ENCODE measurements at places on chromosomes 5 and 9.

- peak; percentile 80 for DNase-seq
Observed at GRCh38 chr9:16119261-16120230, 566.7 kb downstream of the CCDC171 start.

DNA sequence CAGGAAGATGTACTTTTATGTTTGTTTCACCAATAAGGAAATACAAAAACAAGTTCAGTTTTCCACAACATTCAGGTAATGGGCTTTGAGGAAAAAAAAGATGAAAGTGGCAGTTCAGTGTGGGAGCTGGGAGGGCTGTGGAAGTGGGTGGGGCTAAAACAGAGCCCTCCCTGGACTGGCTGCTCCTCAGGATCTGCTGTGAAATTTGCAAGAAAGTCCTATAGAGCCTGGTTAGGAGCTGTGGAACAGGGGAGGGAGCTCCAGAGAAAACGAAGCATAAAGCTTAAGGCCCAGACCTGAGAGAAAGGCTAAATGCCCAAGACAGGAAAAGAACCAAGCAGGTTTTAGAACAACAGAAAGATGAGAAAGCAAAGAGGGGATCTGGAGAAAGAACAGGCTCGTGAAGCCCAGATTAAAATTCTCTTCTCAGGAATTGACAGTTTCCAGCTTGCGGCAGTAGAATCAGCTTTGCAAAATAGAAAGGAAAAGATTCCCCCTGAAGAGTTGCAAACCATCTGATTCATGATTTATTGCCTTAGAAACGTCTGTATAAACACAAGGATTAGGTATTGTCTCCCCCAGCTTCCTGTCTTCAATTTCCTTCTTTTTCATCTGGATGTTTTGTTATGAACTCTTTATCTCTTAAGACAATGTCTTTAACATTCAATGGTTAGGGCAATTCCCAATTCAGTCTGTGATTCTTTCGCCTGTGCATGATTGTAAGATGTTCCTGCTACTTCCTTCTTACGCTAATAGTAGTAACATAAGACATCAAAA is 26.3 kb upstream of the CRHBP start:
- DNase-seq: no peak

- DNase-seq: no peak
Observed at GRCh38 chr5:137615171-137615775, 116.1 kb upstream of the SPOCK1 start.

DNA sequence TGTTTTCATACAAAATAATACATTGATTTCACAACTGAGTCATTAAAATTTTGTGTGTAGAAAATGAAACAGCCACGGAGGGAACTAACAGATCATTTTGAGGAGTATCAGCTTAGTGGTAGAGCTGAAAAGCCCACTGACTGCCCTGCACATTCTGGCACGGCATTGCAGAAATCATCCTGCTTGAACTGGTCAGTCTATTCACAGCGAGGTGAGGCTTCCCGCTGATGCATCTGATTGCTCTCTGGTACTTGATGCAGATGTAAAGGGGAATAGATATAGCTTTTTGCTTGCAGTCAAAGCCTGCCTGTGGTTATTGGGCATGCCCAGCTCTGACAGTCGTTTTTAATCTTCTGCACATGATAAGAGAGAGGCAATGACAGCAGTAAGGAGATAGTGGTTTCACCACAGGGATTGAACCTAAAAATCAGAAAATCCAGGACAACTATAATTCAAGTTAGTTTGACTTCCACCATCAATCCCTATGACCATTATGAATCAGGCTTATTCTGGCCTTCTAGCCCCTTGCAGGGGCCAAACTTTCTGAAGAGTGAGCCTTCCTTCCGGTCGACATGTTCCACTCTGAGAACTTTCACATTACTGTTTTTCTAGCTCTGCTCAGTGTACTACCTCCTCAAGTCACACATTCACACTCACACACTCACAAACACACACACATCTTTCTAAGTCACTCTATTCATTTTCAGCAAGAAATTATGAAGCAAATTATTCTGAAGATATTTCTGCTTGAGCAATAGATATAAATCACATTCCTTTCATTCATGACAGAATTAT is 782.8 kb upstream of the NUDT12 start:
- DNase-seq: no peak

- no peak for DNase-seq
Observed at GRCh38 chr5:179497636-179498340, 52.6 kb upstream of the RUFY1 start.

- DNase-seq: no peak
Observed at GRCh38 chr9:134988706-134989105, 71.0 kb upstream of the FCN1 start.

GRCh38 chr5:83222906-83223305 is 145.6 kb downstream of the XRCC4 start:
- no peak for DNase-seq

GRCh38 chr9:87783180-87783579 is 57.3 kb downstream of the CTSL start:
- no peak for DNase-seq

DNA sequence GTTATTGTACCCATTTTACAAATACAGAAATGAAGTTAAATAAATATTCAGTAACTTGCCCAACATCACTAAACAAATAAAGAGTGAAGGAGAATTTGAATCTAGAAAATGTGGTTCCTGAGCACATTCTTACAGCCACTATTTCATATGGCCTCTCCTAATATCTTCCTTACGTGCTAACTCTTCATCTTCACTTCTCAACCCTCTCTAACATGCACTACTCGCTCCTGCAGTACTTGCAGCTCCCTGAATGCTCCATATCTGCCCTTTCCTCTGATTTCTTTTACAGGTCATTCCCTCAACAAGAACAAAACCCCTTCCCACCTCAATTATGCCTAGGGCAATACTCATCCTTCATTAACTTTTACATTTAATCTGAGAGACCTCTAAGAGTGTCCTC is 711.5 kb downstream of the CETN3 start:
- no peak for DNase-seq

GRCh38 chr5:139181835-139182452 is 16.2 kb downstream of the SIL1 start:
- no peak for DNase-seq

DNA sequence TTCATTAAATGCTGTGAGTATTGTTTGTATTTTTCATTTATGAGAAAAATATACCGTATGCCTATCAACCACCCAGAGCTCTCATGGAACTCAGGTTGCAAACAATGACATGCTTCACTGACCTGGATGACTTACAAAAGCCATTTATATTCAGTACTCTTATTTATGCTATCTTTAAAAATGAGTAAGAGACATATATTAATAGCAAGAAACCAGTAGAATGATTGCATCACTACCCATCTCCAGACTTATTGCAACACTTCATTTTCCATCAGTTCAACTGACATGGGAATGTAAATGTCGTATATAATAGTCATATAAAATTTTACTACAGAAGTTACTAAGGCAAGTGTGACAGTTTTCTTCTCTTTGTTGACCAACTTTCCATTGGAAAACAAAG is 69.1 kb downstream of the OTP start:
- no peak for DNase-seq

DNA sequence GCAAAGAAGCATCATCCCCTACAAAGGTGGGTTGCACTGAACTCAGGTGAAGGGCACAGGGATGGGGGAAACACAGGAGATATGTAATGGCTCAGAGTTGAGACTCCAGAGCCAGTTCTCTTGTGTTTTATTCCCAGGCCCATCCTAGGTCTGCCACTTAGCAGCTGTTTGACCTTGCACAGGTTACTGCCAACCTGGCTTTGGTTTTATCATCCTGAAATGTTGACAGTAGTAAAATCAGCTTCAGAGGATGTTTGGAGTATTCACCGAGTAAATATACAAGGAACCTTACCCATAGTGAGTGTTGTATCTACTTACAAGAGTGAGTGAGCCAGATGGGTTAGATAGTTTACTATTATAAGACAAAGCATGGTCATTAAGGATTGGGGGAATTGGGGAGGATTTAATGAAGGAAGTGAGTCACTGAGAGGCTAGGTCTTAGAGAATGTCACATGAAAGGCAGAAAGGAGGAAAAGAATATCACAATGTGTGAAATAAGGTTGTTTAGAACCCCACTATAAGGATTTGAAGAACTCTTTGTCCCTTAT is 141.3 kb downstream of the MAN2A1 start:
- no peak for DNase-seq

- DNase-seq: no peak
Observed at GRCh38 chr9:137373611-137373980, 49.4 kb downstream of the EXD3 start.

DNA sequence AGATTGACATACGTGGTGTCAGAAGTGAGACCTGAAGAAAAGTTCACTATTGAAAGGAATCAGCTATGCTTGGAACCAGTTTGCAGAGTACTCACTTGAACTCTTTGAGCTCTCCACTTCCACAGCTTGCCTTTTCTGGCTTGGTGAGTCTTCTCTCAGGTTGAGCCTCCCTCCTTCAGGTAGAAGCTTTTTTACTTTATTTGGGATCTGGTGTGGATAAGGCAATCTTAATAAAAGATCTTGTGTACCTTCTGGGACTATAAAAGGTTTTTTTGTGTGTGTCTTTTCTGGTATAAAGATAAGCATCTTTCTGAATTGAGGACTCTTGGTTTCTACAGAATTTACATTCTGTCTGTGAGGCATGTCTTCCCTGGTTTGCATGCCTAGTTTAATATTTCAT is 5.4 kb upstream of the CPLANE1 start:
- no peak for DNase-seq

GRCh38 chr9:81609782-81610739 is 79.3 kb downstream of the TLE1 start:
- no peak for DNase-seq

- no peak for DNase-seq
Observed at GRCh38 chr9:128051932-128052709, 15.0 kb downstream of the NAIF1 start.

GRCh38 chr5:150224483-150225027 is 34.7 kb downstream of the SLC6A7 start:
- no peak for DNase-seq

DNA sequence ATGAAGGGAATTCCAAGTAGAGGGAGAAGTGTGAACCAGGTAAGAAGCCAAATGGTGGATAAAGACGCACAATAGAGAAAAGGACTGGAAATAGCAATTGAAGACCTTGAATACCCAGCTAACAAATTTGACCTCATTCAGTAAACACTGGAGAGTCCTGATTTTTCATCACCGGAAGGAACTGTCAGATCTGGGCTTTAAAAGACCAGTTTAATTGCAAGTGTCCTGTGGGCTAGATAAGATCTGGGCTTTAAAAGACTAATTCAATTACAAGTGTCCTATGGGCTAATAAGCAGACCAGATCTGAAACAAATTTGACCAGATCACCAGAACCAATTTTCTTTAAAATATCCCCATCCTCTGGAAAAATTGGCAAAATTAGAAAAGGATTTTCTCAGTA is 380.0 kb downstream of the ACTL7B start:
- no peak for DNase-seq

- no peak for DNase-seq
Observed at GRCh38 chr5:61624553-61625136, 292.6 kb downstream of the ZSWIM6 start.

- DNase-seq: no peak
Observed at GRCh38 chr9:109320331-109320741, 523 bp downstream of the EPB41L4B start.

GRCh38 chr9:18149471-18150011 is 324.4 kb upstream of the ADAMTSL1 start:
- DNase-seq: no peak

DNA sequence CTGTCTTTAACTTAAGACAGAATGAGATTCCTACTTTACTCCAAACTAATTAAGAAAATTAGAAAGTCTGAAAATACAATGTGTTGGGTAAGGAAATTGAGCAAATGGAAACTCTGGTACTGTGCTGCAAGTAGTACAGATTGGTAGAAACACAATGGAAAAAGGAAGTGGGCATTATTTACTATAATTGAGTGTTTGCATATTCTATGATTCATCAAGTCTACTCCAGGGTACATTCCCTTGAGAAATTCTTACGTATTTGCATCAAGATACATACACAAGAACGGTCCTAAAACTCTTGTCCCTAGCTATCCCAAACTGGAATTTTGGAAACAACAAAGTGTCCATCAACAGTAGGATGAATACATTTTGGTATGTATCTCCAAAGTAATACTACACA is 123.5 kb upstream of the TARS1 start:
- DNase-seq: no peak

GRCh38 chr5:36298552-36298951 is 3.1 kb downstream of the RANBP3L start:
- DNase-seq: no peak

GRCh38 chr9:127035948-127036347 is 86.5 kb downstream of the ANGPTL2 start:
- no peak for DNase-seq

DNA sequence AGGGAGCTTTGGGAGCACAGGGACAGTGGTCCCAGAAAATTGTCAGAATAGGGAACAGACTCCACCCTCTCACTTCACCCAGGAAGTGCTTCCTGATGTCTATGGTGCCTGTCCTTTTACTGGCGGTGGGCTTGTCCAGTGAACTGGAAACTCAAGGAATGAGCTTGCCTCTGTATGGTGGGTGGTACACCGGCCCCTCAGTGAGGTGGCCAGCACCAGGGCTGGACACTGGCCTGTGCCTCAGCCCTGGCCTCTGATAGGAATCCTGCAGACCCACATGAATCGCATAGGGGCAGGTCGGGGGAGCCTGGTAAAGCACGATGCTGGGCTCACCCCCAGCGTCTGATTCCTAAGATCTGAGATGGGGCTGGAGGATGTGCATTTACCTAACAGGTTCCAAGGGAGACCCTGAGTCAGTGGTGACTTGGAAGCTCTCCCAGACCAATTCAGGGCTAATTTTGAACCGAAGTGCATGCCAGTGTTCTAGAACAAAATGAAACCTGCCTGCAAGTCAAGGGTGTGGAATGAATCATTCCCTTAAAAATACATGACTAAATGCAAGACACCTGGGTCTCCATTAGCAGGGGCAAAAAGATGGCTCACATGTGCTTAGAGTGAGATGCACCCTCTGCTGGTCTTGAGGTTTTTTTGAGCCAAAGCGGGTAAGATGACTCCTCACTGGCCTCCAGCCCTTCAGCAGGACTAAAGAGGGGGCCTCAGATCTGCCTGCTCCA is 178.3 kb downstream of the HSPA4 start:
- DNase-seq: no peak

DNA sequence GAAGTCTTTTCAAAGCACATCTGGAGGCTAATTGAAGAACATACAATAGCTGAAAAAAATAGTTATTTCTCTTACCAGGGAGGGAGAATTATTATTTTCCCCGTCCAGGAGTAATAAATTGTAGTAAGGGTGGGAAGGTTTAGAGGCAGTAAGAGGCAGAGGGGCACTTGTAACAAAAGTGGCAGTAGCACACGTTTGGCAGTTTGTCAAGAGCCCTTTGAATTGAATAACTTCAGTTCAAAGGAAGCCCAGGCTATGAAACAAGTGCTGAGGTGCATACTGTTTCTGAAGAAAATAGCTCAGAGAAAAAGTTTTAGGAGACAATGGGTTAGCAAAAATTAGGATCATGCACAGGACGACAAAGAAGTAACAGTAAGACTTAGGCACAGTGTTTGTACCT is 451.3 kb downstream of the LRRC70 start:
- DNase-seq: no peak

GRCh38 chr5:156534085-156534484 is 207.1 kb downstream of the SGCD start:
- DNase-seq: no peak

Data from HS-27A (cell line).